Hypothalamus (tissue), 51 donors: ENCODE measurements at places on chromosomes 1 and 21.

DNA sequence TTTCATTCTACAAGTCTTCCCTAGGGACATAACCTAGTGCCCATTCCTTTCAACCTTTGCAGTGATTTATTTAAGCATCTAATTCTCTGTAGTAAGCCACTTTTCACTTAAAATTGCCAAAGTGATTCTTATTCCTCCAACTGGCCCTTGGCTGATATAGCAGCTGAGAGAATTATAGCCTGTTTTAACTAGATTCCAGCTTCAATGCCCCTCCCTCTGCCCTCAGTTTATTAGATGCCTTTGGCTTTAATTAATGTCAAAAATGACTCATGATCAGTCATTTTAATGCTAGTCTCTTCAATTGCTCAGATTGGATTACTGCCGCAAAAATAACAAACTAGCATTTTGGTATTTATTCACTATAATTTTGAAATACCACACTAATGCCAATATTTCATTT is 145.4 kb upstream of the KCTD3 start:
- no peak for DNase-seq

DNA sequence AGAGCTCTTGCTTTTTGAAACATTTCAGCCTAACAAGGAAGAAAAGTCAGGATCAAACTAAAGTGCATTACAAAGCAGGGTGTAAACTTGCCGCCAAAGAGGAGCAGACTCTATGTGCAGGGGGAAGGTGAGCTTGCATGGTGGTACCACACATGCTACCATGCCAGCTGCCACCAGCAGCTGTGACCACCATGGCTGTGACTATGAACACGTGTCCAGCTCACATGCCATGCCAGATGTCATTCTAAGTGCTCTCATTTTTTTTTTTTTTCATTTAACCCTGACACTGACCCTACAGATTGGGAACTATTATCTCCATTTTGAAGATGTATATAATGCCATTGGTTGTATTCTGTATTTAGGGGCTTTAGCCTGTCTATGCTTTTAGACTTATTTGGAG is 79.0 kb downstream of the PCP4 start:
- no peak for DNase-seq

- no peak for DNase-seq
Measured at GRCh38 chr1:57800376-57800775, 376.5 kb upstream of the DAB1 start.

GRCh38 chr21:44293551-44294231 is 6.2 kb upstream of the PFKL start:
- DNase-seq = no peak

DNA sequence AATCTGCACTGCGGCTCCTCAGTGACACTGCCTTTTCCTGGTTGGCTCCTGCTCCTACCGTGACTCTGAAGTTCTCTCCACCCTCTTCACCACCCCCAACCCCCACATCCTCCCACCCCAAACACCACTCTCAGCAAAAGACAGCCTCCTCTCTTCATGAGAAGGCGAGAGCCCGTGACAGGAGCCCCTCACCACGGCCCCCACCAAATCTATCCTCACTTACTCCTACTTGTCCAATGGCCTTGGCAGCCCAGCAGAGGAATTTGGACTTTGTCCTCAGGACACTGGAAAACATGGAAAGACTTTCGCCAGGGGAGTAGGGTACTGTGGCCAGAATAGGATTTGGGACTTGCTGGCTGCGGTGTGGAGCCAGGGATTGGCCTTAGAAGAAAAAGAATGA is 6.9 kb downstream of the TMEM125 start:
- DNase-seq = no peak

GRCh38 chr1:85628791-85629531 is 48.4 kb downstream of the CCN1 start:
- peak; percentile 12 for DNase-seq

DNA sequence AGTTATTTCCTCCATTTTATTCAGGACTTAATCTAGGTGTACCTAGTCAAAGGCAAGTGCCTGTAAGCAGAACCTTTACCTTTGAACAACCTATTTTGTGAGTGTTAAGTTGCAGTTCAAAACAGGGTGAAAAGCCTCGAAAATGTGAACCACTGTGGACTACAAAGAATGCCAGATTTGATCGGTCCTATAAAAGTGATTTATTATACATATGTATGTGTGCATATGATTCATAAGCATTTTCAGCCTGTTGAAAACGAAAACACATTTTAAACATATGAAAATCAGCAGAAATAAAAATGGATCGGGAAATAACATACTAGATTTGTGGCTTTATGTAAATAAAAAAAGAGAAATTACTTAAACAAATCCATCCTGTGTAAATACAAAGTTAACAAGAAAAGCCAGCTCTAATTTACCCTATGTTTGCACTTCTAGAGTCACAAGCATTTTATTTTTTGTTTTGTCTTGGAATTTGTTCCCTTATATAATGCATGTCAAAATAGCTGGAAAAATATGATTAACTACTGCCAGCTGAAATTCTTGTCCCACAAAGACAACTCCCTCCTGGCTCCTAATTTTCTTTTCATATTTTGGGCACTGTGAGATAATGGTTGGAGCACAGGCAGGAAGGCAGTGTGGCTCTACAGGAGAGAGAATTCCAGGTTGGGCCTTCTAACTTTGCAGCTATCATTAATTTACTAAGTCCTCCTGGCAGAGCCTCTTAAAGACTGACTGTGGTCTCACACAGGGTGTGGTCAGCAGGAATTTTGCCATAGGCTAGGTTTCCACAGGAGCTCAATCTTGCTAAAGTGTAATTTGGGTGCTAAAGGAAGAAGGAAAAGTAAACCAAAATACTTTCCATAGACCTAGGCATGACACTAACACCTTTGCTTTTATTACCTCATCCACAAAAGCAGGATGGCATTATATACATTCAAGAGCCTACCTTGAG is 70.2 kb upstream of the CDC42BPA start:
- DNase-seq = no peak

DNA sequence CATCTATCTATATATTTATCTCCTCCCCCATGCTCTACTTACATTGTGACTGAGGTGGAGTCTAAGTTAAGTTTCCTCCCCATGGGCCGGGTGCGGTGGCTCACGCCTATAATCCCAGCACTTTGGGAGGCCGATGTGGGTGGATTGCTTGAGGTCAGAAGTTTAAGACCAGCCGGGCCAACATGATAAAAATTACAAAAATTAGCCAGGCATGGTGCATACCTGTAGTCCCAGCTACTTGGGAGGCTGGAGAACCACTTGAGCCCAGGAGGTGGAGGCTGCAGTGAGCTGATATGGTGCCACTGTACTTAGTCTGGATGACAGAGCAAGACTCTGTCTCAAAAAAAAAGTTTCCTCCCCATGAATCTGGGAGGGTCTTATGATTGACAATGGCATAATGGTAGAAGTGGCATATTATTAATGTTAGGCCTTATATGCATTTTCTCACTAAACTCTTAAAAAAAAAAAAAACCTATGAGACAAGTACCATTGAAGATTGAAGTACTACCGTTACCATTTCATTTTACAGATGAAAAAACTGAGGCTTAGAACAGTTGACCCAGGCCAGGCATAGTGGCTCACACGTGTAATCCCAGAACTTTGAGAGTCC is 11.2 kb downstream of the F11R start:
- DNase-seq = no peak

DNA sequence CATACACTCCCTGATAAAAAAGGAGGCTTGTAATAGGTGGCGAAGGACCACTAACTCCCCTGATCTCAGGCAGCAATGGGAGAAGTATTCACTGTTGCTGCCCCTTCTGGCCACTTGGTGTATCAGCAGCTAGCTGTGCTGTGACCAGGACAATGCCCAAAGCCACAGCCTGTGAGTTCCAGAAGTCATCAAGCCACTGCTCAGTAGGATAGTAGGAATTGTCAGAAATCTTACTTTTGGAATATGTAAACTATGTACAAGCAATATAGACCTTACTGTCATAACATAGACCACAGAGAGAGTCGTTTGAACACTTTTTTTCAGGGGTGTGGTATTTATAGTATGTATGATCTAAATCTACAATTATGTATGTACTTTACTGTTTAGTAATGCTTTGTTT is 248.3 kb upstream of the CAMK1G start:
- no peak for DNase-seq

DNA sequence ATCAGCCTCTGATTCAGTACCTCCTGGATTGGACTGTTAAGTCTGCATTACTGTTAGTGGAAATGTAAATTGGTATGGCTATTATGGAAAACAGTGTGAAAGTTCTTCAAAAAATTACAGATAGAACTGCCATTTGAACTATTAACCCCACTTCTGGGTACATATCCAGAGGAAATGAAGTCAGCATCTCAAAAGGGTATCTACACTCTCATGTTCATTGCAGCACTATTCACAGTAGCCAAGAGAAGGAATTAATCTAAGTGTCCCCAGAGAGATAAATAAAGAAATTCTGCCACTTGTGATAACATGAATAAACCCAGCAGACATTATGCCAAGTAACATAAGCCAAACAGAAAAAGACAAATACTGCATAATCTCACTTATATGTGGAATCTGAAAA is 676.0 kb downstream of the PLA2G4A start:
- no peak for DNase-seq

GRCh38 chr1:178544531-178544930 is 31.6 kb downstream of the TEX35 start:
- no peak for DNase-seq

- DNase-seq = no peak
Measured at GRCh38 chr21:41611966-41612606, 104.1 kb upstream of the TMPRSS2 start.

- peak; percentile 43 for DNase-seq
Measured at GRCh38 chr1:32989160-32990050, 24.8 kb upstream of the RNF19B start.

- no peak for DNase-seq
Measured at GRCh38 chr1:36400514-36400824, 2.8 kb upstream of the LSM10 start.

DNA sequence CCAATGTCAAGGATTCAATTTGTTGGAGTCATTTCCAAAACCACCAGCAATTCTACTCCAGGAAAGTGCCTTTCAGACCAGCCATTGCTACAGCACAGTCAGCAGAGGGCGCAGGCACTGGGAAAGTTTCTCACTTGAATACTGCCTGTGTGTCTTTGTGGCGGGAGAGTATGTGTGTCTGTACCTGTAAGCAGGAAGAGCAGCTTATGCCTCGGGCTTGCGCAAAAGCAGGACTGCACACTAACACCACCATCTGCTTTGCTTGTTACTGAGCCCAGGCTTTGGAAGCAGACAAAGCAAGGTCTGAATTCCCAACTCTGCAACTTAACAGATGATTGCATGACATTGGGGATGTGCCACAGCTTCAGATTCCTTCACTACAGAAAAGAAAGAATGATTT is 7.0 kb upstream of the CTSE start:
- DNase-seq = no peak

GRCh38 chr1:209827384-209828262 is at the start of gene UTP25:
TSS of gene UTP25 (plus strand) at chr1:209827972. CDS start at chr1:209828064, 92 bp downstream.
- peak; percentile 89 for DNase-seq

GRCh38 chr1:160099716-160100375 is 1.4 kb upstream of the IGSF8 start:
- DNase-seq = no peak

- DNase-seq = no peak
Measured at GRCh38 chr1:1677718-1678580, 14.6 kb downstream of the SLC35E2B start.

GRCh38 chr21:16363518-16363917 is 633.7 kb downstream of the USP25 start:
- no peak for DNase-seq

DNA sequence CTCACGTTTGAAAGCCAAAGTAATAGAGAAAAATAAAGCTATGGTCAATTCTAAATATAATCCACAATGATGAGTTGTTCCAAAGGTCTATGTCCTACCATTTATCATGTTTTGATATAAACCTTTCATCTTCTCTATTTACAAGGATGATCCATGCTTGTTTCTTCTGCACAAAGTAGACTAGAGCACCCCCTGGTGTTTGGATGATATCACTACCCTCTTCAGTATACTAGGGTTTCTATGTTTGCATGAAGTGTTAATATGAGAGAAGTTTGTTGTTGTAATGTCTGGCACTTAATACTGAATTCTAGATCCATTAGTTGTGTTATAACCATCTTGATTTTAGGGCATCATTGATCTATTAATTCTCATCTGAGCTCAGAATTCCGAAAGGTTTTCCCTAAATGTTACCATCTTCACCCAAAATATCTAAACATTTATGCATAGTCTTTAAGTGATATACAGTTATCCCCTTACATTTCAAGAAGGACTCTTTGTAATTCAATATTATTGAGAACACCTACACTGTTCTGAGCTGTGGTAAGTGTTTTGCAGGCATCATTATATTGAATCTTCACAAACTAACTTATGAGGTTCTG is 21.1 kb downstream of the CLDN8 start:
- DNase-seq = no peak

DNA sequence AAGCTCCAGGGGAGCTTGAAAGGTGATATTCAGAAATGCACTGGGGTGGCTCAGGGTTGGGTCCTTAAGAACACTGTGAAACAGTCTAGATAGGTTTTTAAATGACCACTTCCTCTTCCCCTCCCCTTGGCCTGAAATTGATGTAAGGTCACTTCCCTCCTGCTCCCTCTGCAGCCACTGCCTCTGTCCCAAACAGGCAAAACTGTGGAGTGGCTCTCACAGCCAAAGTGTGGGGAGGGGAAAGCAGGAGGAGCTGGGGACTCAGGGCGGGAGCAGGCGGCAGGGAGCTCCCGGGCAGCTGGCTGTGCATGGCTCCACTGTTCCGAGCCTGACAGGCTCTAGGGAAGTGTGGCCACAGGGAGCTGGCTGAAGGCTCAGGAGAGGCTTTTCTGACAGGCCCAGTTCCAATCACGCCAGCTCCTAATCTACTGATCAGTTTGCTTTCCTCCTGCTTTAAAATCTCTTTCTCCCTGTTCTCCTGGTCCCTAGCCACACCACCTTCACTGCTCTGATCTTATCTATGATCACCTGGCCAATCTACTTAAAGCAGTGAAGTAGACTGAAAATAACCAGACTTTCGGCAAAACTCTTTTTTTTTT is 5.1 kb upstream of the CSRP1 start:
- DNase-seq = peak; percentile 66

DNA sequence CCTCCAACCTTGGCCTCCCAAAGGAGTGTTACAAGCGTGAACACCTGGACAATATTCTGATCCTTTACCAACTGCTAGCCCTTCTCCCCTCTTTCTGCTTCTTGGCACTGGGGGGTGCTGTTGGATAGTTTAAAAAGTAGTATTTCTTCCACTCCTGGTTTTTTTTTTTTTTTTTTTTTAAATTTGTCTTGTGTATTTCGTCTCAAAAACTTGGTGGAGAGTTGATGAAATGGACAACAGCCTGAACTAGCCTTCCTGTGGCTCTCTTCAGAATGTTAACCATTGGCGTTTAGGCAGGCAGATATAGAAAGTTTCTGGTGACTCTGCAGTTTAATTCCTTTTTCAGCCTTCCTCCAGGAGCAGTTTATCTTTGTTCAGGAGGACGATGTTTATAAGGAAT is 69.7 kb upstream of the USP24 start:
- no peak for DNase-seq

GRCh38 chr1:79259390-79260336 is 253.1 kb upstream of the ADGRL4 start:
- DNase-seq = no peak

DNA sequence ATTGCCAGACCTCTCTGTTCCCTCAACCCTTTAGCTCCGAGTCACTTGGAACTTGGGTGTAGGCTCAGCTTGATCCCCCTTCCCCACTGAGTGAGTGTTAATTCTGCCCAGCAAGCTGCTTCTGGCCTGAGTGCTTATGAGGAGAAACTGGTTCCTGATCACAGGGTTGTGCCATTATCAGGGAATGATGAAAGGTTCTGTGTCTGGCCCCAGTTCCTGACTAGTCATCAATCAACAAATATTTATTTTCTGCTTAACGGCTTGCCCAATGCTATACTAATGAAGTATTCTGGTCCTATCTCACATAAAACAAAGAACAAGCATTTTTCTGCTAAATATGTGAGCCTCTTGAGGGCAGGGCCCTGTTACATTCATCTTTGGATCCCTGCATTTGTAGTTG is 20.8 kb downstream of the CC2D1B start:
- DNase-seq = no peak
